Lung (tissue), 17 donors: ENCODE measurements at places on chromosomes 1 and 21. TPM values are rescaled to one million over a fixed set of nuclear protein-coding genes. Genes with fewer than 3 reads are reported as not detected.

- H3K4me3 ChIP-seq: no peak overlapping the region
- H3K4me1 ChIP-seq: peaks cover 27% of the 10 kb centered on the region
- no peak for DNase-seq
Measured at GRCh38 chr1:244054924-244055263, 3.8 kb downstream of the ZBTB18 start.

DNA sequence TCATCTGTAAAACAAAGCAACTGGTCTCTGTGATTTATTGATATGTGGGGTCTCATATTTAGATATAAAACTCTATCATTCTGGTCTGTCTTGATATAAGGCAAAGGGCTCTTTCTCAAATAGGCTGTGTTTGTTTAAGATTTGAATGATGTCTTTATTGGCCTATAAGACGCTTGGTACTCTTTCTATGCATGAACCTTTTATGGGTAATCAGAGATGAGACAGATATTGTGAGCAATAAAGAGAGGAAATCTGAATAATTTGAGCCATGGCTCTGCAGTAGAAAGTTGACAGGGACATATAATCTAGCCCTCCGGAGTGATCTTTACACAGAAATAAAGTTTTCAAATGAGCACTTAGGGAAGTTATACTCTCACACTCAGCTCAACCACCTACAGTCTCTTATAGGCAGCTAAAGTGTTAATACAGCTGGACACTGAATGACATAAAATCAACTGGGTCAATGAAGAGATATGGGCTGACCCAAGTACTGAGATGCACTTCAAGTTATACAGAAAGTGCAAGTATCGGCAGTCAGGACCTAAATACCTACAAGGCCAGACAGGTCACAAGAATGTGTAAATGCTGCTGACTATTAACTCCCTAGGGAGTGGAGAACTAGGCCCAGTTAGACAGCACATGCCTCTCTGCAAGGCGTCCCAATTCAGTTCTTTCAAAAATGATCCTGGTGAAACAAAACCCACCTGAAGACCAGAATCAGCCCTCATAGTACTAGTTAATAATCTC lies 111.0 kb downstream of the PTPN14 start:
- no peaks in the 10 kb centered on the region for H3K36me3 ChIP-seq
- H3K4me3 ChIP-seq: no peak overlapping the region
- no peaks in the 10 kb centered on the region for H3K27me3 ChIP-seq
- H3K4me1 ChIP-seq: peaks cover 6% of the 10 kb centered on the region
- peak overlapping the region; percentile 57 for H3K27ac ChIP-seq

DNA sequence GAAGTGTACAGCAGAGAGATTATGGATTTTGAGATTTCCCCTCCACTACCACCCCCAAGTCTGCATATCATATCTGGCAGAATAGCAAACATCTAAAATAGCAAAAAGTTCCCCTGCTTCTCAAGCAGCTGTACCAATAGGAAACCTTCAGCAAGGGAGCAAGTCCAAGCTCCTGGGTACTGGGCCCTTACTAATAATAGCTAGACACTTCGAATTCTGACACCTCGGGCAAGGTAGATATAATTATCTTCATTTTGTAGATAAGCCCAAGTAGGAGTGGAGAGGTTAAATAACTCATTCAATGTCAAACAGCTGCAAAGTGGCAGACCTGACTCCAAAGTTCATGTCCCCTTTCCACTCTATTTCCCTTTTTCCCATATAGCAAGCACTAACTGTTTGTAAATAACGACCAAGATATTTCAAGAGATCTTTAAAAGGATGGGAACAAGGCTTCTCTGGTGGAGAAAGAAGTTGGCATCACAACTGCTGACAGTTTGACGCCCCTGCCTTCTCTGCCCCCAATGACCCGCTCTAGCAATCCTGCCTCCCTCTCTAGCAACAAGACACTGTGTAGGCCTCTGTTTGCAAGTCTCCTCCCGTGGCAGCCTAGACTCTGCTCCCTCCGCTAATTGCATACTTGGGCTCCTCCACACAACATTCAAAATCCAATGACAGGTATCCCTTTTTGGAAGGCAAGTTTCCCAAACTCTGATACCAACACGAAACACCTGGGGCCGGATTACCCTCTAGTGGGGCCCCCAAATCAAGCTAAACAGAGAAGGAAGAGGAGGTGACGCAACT lies 18.7 kb upstream of the ADAR start:
- no peaks in the 10 kb centered on the region for H3K27me3 ChIP-seq
- H3K4me1 ChIP-seq: peaks cover 9% of the 10 kb centered on the region
- peak overlapping the region; percentile 90 for H3K4me3 ChIP-seq
- peak; percentile 24 for DNase-seq
- peak overlapping the region; percentile 83 for H3K27ac ChIP-seq
- H3K36me3 ChIP-seq: peaks cover 2% of the 10 kb centered on the region

GRCh38 chr1:89287181-89288050 lies 14.8 kb upstream of the GBP5 start:
- H3K4me1 ChIP-seq: no peaks in the 10 kb centered on the region
- no peaks in the 10 kb centered on the region for H3K27me3 ChIP-seq
- no peak for DNase-seq
- no peaks in the 10 kb centered on the region for H3K36me3 ChIP-seq

DNA sequence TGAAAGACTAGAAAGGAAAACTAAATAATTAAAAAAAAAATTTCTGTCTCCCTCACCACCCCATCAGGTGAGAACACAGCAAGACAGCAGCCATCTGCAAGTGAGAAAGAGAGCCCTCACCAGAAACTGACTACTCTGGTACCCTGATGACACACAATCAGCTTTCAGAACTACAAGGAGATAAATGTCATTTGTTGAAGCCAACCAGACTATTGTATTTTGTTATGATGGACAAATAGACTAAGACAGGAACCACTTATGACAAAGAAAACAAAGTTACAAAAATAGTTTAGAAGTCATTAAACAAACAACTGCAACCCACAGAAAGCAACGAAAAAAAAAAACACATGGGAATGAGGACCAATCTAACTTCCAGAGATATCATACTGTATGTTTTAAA lies 98.3 kb downstream of the FAF1 start:
- no peaks in the 10 kb centered on the region for H3K36me3 ChIP-seq

Gene IL12RB2
- total RNA-seq: 2.1 TPM

Gene OR10R2
- not detected for total RNA-seq

Gene GPR25
- total RNA-seq: 0.49 TPM
